Left cardiac atrium (tissue), 4 donors: ENCODE measurements at places on chromosomes 3 and 15.

GRCh38 chr3:148230473-148230872 is 467.2 kb upstream of the AGTR1 start:
- no peak for DNase-seq

GRCh38 chr3:168047190-168047795 is 48.4 kb downstream of the GOLIM4 start:
- no peak for DNase-seq

DNA sequence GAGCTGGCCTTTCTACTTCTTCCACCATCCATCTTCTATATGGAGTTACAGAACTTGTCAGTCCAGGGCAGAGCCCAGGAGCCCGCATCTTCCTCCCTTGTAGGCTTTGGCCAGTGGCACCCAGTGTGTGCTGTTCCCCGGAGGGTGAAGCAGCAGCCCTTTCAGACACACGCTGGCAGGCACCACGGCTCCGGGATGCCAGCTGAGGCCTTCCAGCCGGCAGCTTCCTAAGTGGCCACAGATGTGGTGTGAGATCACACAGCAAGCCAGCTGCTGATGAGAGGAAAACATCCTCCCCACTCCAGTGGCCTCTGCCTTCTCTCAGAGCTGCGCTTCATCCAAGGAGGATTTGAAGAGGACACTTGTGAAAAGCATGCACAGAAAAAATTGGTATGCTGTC is 24.1 kb downstream of the CRABP1 start:
- no peak for DNase-seq

DNA sequence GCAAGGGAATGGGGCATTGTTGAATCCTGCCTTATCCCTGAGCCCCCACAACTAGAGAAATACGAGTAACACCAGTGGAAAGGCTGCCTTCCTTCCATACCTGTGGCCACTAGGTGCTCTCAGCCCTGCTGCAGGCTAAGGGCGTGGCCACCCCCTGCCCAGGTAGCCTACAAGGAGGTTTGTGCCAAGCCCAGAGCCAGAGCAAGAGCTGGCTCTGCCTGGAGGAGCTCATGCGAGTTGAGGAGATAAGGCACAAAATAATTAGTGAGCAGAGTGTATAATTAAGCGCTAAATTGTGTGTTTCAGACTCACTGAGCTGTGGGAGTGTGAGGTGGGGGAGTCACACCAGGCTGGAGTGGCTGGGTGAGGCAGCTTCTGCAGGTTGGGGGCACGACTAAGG is 49.2 kb downstream of the TPRA1 start:
- DNase-seq = no peak

DNA sequence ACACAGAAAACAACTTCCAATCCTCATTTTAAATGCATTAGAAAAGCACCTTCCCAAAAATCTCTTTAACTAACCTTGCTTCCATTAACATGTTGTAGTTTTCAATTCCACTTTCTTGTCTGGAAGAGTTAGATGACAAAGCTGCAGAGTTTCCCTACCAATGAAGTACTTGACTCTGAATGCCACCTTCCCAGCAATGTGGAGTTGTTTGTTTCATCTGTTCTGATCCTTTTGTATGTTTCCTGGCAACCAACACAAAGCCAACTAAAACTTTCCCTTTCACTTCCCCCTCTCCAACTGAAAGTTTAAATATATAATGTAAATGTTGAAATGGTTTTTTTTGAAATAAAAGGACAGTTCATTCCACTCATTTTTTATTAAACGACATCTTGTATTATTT is at the start of gene WDR49:
Gene WDR49 (minus strand): TSS at position 183 of the 400 bp plus-strand sequence. CDS start 517 bp downstream, outside the sequence.
- no peak for DNase-seq

DNA sequence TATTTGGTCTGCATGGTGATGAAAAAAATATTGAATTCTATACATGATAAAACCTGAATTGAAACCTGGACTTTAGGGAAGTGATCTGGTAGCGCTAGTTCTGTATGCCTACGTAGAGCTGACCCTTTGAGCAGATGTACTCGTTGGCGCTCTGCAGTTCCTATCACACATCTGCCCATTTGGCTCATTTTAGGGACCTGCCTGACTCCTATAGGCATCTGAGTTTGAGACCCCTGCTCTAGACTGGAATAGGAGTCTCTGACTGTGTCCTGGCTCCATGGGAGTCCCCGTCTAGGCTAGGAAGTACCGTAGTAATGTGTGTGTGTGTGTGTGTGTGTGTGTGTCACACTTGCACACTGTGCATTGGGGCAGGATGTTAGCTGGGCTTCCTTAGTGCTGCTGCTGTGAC is 21.2 kb downstream of the STARD5 start:
- no peak for DNase-seq

GRCh38 chr3:146554151-146554760 is 9.8 kb upstream of the PLSCR1 start:
- DNase-seq = no peak

- no peak for DNase-seq
Observed at GRCh38 chr3:59106085-59106648, 56.3 kb upstream of the CFAP20DC start.

DNA sequence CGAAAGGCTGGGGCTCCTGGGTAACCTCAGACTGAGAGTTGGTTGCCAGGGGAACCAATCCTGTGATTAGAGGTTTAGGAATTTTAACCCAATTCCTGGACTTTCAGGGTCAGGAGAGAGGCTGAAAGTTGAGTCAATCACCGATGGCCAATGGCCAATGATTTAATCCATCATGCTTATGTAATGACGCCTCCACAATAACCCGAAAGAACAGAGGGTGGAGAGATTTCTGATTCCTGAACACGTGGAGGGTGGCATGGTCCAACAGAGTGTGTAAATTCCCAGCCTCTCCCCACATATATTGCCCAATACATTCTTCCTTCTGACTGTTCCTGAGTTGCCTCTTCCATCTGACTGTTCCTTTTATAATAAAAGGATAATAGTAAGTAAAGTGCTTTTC is 137.2 kb upstream of the CBLB start:
- peak; percentile 26 for DNase-seq

DNA sequence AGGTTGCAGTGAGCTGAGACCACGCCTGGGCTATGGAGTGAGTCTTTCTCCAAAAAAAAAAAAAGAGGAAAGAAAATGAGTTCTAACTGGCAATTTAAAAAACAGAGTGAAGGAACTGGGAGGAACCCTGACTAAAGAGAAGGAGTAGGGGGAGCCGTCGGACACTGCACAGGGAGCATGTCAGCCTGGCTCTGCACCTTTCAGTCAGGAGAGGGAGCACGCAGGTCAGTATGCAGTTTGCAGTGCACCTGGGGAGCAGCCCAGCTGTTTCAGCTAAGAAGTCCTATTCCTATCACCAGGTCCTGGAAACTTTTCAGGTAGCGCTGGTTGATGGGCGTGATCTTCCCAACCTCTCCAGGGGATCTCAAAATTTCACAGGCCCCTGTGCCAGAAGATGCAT is 14.9 kb upstream of the ZXDC start:
- no peak for DNase-seq

GRCh38 chr3:53496984-53497383 is 2.6 kb downstream of the CACNA1D start:
- DNase-seq = no peak

DNA sequence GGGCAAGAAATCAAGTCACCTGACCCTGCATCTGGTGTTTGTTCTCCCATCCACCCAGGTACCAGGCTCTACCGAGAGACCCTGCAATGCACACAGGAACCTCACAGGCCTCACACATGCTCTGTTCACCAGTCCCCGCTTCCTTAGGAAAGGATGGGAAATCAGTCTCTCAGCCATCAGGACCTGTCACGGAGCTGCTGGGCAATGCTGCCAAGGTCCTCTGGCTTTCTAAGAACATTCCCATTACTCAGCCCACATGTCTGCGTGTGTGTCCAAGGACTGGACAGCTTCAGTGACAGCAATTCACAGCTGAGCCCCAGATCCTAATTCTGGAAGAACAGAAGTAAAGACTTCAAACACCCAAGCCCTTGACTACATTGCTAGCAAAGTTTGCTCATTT is 6.5 kb upstream of the SRGAP3 start:
- DNase-seq = no peak

DNA sequence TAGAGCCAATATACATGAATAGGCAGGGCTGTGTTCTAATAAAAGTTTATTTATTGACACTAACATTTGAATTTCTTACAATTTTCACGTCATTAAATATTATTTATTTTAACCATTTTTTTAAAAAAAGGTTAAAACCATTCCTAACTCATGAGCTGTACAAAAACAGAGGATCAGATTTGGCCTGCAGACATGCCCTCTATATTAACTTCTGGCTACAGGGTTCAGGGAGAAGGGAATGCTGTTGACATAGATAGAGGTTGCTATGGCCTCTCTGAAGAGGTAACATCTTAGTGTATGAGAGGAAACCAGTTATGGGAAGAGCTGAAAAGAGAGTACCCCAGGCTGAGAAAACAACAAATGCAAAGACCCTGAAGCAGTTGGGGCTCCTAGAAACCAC is 19.1 kb upstream of the RAP2B start:
- DNase-seq = no peak

DNA sequence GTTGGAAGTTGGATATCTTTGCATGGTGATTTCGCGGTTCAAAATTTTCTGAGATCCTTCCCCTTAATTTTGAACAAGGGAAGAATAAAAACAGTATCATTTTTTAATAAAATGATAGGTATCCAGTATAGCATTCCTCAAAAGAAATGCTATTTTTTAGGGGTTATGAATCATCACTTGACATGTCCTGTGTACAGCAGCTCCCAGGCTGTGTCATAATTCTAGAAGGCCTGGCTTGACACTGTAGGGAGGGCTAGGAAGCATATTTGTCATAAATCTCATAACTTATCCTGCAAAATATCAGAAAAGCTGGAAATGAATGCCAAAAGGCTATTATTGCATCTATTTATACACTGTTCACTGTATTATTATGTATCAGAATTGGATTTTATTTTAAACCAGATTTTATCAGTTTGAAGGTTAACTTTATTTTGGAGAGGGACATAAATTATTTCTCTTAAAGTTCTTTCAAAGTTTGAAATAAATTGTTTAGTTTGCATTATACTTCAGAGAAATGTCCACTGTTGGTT is 539.1 kb upstream of the ROBO2 start:
- no peak for DNase-seq

DNA sequence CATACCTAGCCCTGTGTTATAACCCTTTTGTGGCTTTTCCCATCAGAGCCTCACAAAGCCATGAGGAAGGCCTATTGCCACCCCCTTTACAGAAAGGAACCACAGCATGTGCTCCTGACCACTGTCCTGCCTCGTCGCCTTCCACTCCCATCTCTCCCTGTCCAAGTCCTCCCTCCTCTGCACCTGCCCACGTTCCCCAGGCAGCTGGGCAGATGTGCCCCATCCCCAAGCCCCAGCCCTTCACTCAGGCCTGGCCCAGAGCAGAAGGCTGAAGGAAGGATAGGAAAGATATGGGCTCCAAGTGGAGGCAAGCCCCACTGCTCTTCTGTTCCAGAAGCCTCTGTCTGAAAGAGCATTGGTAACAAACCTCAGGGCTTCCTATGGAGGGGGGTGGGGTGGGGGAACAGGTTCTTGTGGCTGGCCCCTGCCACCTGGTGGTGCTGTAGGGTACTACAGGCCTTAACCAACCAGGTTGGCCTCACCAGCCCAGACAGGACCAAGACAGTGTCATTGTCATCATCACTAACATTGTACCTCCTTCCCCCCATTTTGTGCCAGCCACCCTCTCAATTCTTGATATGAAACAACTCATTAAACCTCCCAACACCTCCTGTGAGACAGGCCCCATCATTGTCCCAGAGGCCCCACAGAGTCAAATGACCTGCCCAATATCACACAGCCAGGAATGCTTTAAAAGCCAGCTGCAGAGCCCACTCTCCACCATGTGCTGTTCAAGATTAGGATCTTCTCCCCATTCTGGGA is 10.0 kb downstream of the POC1A start:
- DNase-seq = peak; percentile 90

GRCh38 chr15:91222052-91222451 is 122.0 kb downstream of the SV2B start:
- no peak for DNase-seq

DNA sequence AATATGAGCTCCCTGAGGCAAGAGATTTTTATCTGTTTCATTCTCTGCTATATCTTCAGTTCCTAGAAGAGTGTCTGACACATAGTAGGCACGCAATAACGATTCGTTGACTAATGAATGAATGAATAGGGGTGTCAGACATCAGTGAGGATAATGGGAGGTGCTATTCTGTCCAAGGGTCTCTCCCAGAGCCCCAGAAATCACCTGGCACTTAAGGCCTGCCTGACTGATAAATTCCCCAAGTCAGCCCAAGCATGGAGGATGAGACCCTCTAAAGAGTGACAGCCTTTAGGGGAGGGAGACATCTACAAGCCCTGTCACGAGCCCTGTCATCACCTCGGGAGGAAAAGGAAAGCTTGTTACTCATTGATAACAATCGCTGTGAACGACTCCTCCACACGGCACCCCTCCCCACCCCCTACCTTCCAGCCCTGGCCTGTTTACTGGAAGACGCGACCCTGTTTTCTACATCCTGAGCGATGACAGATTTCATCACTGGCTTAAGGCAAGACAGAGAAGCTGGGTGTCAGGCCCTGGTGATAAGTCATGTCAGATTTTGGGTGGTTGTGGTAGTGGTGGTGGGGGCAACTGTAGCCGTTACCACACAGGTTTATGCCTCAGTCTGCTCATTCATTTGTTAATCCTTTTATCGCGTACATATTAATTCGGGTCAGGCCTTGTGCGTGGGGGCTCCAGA is 23.1 kb downstream of the BHLHE40 start:
- peak; percentile 16 for DNase-seq

DNA sequence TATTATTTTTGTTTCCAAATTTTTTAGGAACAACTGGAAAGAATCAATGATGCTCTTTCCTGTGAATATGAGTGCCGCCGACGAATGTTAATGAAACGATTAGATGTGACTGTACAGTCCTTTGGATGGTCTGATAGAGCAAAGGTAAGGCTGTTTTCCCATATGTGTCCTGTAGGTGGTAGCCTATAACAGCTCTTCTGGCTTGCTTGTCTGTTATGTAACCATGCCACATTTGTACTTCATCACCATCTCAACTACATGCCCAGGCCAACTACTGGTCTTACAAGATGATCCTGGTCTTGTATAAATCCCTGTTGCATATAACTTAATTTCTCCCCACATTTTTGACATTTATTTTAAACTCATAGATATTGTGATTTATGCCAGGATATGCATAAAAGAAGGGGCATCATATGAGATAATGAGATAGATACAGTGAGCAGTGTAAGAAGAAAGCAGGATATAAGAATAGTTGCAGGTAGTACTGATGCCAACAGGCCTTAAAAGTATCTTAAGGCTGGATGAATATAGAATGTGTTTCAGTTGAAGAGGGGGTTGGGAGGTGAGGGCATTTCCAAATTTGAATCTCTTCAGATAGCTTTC is 20.3 kb downstream of the FAM98B start:
- no peak for DNase-seq
